ENCODE measurements at places on chromosomes 12 and 14. TPM values are rescaled to one million over a fixed set of nuclear protein-coding genes. Genes with fewer than 3 reads are reported as not detected.

GRCh38 chr14:93970965-93971634 is 5.3 kb downstream of the ASB2 start:
- DNase-seq, result no peak

GRCh38 chr14:65465584-65465983 is 53.1 kb downstream of the FUT8 start:
- DNase-seq, result no peak

GRCh38 chr14:37779480-37779879 is 184.1 kb downstream of the TTC6 start:
- no peak for DNase-seq

- DNase-seq, result no peak
Observed at GRCh38 chr14:23550812-23551265, 726 bp downstream of the ZFHX2 start.

DNA sequence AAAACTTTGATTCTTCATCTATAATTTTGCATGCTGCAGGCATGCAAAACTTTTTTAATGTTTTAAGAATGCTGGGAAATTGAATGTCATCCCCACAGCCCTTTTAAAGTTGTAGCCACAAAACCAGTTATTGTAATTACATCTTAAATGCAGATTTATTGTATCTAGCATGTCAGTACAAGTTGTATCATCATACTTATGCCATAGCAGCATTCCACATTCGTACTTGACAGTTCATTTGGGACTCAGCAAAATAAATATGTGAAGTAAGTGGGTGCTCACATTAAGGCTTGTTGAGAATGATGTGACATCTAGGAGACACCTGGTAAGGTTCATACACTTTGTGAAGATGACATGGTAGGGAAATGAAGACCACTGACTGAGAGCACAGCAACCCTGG is 44.0 kb upstream of the GZMB start:
- no peak for DNase-seq

DNA sequence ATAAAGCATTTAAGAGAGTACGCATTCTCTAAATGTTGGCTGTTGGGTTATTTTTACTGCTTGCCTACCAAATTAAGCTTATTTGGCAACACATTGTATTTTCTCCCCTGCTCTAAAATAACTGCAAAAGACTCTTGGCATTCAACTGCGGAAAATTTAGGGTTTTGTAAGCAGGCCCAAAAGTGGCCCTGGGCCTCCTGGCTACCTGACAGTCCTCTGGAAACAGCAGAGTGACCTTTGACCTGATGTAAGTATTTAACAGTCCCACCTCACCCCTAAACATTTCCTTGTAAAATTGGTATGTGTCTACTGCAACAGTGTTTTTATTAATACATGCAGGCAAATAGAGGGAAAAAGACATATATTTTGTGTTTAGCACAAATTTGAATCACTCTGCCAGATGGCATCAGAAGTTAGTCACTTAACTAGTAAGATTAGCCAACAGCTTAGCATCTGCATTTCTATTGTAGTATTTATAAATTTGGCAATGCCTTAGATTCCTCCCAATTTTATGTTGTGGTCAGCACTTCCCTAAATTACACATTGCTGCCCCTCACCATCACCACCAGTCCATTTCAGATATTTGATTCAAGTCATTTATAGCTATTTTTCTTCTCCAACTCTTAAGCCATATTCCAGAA is 11.2 kb downstream of the LLPH start:
- DNase-seq, result no peak

Gene LRRC10
- polyA plus RNA-seq, result not detected

Gene RHOJ
- polyA plus RNA-seq, result 20.4 TPM

Gene SOCS2
- polyA plus RNA-seq, result 42.3 TPM

Gene RIPK3
- 2.6 TPM for polyA plus RNA-seq

Gene CLEC1B
- polyA plus RNA-seq, result 1.1 TPM

All from left renal cortex interstitium (tissue), 4 donors.